ENCODE measurements at places on chromosomes 5 and 9.

DNA sequence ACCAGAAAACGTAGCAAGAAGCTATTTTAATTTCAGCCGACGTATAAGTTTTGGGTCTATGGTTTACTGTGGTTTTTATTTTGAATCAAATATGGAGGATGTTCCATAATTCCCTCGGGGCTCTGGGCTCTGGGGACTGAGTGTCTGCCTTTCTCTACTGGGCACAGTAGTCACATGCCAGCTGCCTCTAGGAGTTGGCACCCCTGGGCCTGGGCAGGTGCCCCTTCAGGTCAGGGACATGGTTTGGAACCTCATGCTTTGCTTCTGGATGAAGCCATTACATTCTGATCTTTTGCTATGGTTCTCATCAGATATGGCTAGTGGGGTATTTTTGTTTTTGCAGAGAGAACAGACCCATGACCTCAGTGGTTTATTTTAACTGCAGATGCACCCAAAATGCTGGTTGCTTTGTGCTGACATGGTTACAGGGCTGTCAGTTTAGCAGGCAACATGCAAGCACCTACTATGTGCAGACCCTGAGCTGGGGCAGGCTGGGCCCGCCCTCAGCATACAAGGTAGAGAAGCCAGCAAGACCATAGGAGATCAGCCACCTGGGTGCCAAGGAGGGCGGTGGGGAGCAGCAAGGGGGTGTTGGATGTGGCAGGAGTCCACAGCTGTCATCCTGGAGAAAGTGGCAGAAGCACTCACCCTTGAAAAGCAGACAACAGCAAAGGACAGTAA is 54.5 kb upstream of the PSD2 start:
- DNase-seq, result no peak

GRCh38 chr5:111469903-111470302 is 42.4 kb downstream of the STARD4 start:
- DNase-seq, result no peak

DNA sequence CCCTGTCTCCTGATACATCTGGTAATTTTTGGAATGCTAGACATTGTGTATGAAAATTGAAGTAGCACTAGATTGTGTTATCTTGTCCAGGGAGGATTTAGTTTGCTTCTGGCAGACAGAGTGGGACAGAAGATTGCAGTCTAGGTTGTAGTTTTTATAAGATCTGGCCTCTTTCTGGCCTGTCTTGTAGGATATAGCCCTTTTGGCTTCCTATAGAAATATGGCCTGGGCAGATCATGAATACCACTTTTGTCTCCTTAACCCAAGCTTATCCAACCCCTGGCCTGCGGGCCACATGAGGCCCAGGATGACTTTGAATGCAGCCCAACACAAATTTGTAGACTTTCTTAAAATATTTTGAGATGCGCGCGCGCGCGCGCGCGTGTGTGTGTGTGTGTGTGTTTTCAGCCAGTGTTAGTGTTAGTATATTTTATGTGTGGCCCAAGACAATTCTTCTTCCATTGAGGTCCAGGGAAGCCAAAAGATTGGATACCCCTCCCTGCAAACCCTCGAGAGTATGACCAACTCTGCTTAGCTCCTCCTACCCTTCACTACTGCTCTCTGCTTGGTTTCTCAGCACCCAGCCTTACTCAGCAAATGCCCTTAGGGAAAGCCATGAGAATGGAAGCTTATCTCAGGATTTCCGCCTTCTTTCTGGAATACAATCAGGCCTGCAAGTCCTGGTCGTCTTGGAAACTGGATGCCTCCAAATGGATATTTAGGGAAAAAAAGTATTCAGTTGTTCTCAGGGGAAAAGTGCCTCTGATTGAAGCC is 26.5 kb downstream of the ANKRD33B start:
- DNase-seq, result no peak

- DNase-seq, result peak; percentile 35
These were observed 197.8 kb downstream of the AUH start for GRCh38 chr9:91163773-91164471.

DNA sequence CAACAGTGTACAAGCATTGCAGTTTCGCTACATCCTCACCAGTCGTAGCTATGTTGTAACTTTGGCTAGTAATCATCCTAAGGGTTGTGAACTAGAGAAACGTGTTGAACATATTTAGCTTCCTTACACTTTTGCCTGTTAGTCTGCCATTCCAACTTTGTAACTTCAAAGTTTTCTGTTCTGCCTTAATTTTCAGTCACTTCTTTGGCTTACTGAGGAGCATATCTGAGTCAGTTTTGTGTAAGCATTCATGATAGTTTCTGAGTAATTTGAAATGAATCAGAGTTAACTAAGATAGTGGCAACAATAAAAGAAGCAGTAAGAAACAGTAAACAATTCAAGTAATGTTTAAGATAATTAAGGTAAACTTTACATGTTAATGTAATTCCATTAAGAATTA is 58.9 kb upstream of the MCCC2 start:
- no peak for DNase-seq

- peak; percentile 28 for DNase-seq
These were observed 4.9 kb downstream of the MRPL22 start for GRCh38 chr5:154945695-154946301.

- peak; percentile 38 for DNase-seq
These were observed 84.4 kb downstream of the ADRB2 start for GRCh38 chr5:148910686-148911361.

GRCh38 chr9:16848179-16848578 is 22.3 kb downstream of the BNC2 start:
- no peak for DNase-seq

DNA sequence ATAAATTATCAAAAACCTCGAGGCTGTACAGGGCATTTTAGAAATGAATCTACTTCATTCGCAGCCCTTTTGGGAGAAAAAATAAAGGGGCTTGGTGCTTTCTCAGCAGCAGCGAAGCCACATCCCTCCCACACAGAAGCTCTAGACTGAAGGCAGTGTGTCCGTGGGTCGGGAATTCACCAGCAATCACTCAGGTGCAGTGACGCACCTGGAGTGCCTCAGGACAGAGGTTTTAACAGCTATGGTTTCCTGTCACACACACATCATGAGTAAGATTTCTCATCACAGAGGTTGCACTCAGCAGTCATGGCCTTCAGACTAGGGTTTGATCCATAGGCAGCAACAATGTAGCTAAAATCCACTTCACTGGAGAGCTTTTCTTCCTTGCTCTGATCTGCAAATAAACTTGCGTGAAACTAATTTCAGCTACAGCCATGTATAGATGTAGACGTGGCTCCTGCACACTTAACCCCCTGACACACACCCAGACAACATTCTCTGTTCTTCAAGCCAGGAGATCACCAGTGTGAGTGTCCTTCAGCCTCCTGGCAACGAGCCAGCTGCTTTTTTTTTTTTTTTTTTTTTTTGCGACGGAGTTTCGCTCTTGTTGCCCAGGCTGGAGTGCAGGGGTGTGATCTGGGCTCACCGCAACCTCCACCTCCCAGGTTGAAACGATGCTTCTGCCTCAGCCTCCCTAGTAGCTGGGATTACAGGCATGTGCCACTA is 34.8 kb downstream of the DYNC2I2 start:
- DNase-seq, result no peak

DNA sequence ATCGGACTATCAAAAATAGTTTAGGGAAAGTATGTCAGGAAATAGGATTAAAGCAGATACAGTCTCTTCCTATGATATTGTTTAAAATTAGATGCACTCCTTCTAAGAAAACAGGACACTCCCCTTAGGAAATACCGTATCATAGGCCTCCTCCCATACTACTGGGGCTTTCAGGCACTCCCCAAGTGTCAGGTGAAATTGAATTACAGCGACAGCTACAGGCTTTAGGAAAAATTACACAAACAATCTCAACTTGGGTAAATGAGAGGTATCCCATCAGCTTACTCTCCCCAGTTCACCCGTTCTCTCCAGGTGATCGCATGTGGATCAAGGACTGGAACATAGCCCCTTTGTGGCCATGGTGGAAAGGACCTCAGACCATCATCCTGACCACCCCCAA is 110.4 kb upstream of the EPB41L4A start:
- DNase-seq, result peak; percentile 22

DNA sequence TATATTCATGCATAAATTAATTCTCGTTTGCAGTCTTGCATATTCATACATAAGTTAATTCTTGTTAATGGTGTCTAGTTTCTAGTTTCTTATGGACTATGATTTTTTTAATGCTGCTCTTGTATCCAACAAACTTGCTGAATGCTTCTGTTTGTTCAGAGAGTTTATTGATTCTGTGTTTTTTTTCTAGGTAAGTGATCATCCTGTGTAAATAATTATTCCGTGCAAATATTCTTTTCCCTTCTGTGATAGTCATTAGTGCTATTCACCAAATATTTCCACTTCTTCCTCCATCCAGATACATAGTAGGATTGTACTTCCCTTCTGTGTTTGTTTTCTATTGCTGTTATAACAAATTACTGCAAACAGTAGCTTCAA is 35.8 kb upstream of the SHISAL2B start:
- no peak for DNase-seq

DNA sequence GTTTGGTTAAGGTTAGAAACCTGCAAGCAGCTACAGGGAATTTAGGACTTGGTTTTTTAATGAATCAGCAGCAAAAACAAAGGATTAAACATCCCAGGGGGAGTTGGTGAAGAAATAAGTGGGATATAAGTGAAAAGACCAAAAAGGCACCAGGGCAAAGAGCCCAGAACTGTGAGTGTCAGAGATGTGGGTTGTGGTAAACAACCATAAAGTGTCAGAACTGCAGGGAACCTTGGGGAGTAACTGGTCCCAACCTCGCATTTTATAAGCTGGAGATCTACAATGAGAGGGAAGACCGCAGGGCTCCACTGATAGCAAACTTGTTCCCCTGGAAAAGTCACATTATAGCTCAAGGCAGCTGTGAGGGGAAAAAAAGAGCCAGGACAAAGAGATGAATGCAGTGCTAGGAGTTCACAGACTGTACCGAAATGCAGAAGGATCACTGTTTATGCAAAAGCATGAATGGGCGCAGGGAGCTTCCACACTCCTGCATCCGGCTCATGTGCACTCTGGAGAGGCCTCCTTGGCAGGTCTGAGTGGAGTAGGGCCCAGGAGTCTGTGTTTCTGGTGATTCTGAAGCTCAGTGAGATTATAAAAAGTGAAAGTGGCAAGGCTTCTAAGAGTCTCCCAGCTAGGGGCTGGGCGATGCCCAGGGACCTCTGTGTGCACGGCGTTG is 156.3 kb downstream of the GOLPH3 start:
- DNase-seq, result no peak

- DNase-seq, result no peak
These were observed 52.3 kb downstream of the GGTA1 start for GRCh38 chr9:121447321-121447834.

DNA sequence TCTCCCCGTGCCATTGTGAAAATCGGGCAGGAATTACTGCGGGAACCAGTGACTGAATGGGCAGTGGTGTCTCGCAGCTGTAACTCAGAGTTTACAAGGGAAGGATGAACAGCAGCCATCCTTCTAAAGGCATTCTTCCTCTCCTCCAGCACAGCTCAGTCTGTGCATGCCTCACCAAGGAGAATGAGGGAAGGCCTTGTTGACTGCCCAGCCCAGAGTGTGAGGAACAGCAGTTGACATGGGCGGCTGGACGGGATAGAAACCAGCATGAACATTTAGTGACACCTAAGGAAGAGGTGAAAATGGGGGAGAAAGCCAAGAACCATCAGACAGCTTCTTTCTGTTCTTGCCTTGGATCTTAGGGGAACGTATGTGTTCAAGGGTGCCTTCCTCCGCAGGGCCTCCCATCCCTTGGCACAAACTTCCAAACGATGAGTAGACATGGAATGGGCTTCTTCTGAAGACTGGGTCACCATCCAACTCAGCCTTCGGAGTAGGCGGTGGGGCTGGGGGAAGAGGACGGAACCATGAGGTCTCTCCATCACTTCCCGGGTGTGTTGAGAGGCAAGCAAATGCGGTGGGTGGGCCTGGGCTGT is 887 bp upstream of the PDE8B start:
- no peak for DNase-seq

- peak; percentile 93 for DNase-seq
These were observed 155.8 kb upstream of the ZNF608 start for GRCh38 chr5:124902097-124902821.

DNA sequence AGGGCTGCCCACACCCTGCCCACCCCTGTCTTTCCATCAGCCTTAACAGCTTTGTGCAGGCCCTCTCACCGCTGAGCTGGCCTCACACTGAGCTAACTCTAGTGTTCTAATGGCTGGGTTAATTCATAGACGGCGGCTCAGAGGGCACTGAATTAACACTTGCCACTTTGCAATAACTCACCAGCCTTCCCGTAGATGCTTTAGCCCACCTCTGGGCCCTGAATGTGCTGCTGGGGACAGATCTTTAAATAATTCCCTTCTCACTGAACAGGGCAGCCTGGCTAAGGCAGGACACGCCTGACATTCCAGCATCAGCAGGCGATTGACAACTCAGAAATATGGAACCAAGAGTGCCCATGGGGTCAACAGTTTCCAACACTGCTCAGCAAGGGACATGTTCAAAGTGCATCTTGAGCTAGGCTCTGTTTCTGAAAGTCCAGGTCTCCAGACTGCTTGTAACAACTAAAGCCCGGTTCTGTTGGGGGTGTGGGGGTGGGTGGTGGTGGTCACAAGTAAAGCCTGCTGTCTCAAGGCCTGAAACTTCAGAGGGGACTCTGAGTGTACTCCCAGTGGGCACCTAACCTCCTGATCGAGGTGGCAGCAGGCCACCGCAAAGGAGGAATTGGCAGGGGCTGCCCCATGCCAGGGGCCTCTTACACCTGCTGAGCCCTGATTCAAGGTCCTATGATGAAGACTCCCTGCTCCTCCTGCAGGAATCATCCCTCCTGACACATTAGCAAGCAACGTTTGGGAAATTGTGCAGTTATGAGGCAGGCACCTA is 248.3 kb downstream of the FSTL4 start:
- no peak for DNase-seq

- no peak for DNase-seq
These were observed 659.3 kb downstream of the TLE1 start for GRCh38 chr9:81030027-81030426.

- no peak for DNase-seq
These were observed 175.5 kb downstream of the NXNL2 start for GRCh38 chr9:88710449-88710848.

DNA sequence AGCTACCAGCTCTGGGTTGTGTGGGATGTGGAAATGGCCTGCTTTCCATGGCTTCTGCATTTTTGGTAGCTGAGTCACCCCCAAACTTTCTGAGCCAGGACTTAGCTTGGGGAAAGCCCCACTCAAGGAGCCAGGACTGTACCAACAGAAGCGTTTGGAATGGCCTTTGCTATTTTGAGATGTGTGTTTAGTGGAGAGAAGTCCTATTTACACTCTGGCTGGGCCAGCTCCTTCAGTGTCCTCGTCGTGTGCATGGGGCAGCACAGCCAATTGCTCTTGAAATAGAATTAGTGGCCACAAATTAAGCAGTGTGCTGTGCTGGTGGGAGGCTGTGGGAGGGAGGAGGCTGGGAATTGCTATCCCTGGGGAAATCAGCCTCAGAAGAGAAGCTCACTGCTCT is 51.6 kb downstream of the ENTREP1 start:
- peak; percentile 45 for DNase-seq

DNA sequence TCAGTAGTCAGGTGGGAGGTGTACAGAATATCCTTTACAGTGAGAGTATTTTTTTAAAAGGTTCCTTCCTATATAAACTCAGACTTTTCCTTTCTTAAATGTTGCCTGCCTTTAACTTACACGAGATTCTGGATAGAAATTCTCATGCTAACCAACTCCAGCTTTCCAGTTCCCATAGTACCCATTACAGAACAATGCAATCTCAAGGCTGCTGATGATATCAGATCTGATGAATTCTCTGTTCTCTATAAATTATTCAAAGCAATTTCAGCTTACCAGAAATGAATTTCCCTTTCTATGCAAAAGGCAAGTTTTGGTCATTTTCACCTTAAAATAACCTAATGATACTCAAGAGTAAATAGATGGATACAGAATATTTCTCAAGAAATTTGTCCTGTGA is 90.3 kb downstream of the NUDT12 start:
- DNase-seq, result no peak

GRCh38 chr9:68706363-68707201 is 1.5 kb downstream of the PIP5K1B start:
- DNase-seq, result no peak
